ENCODE measurements at places on chromosomes 5 and 9.

DNA sequence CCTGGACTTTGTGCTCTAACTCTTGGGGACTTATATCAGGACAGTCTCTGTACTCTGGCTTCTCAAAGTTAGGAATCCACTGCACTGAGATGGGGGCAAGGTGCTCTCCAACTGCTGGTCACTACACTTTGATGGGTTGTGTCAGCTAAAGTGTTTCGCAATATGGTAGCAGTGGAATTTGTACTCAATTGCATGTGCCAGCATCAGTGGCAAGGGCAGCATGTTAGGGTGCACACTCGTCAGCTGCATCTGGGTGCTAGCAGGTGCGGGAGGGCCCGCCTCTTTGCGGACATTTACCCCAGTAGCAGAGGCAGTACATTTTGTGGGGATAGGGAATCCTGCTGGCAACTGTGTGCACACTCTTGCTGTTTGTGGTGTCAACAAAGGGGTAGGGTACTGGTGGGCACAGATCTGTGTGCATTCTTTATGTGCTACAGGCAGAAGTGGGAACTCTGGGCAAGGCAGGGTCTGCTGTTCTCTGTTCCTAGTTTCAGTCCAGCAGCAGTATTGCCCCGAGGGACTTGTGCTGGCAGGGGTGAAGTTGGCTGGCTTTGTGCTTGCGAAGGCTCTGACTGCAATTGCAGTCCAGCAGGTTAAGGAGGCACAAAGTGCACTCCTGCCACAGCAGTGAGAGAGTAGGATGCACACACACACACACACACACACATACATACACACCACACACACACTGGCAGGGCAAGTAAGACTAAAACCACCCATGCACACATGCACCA lies 924.8 kb upstream of the CDH9 start:
- DNase-seq = no peak

GRCh38 chr9:8571643-8572042 lies 772.1 kb upstream of the DMAC1 start:
- no peak for DNase-seq

GRCh38 chr5:133977161-133977787 lies 8.8 kb upstream of the C5orf15 start:
- no peak for DNase-seq

- DNase-seq = no peak
Measured at GRCh38 chr5:72228960-72229359, 91.1 kb downstream of the MRPS27 start.

DNA sequence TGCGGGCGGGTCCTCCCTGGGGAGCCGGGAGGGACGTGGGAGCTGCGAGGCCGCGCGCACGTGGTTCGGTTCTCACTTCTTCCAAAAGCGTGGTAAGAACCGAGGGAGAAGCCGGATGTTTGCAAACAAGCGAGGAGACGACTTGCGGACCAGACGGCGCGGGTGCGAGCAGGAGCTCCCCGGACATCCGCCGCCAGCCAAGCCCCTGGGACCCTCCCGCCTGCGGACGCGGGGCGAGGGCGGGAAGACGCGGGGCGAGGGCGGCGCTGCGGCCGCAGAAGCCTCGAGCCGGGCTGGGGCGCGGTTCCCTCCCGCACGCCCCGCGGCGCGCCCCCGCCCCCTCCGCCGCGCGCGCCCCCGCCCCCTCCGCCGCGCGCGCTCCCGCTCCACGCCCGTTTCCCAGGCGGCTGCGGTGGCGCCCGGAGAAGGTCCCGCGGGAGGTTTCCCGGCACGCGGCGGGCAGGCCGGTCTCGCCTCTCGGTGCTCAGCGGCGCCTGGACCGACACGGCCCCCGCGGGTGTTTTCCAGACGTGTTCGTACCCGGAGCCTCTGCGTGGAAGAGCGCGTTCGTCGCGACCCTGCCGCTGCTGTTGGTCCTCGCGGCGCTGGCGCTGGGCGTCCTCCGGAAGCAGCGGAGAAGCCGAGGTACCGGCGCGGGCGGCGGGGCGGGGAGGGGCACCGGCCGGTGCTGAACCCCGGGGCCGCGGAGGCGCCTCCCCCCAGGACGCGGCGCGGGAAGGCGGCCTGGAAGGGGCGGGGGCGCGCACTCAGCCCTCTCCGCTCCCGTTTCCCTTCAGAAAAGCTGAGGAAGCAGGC lies 12.8 kb downstream of the BTNL9 start:
- no peak for DNase-seq

DNA sequence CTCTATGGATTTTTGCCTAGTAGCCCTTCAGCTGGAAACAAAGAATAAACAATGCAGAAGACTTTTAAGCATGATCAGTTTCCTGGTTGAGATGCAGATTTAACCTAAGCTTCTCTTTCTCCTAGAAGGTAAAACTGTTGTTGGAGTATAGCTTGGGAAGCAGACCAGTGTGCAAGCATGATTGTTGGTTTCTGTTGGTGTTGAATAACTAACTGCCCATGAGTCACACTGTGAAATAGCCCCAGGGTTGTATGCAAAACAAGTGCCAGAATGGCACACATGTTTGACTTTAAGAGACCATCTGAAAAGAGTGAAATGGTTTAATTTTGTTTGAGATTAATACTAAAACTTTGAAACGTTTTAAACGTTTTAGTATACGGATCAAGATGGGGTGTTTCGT lies 227.1 kb downstream of the ARHGEF28 start:
- DNase-seq = peak; percentile 74

GRCh38 chr5:38463634-38464521 lies 92.6 kb downstream of the LIFR start:
- peak; percentile 67 for DNase-seq

DNA sequence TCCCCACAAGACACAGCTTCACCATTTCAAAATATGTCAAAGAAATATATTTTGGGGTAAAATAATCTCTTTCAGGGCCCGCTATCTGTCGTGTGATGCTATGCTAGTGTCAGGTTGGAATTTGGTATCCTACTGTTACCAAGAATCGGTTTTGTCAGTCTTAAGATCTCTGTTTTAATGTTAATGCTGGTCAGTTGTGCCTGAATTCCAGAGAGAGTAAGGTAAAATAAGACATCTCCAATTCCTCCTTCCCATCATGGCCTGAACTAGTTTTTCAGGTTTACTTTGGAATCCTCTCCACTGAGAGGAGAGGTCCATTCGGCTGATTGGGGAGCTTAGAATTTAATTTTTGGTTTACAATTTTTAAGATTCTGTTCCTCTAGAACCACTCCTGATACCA lies 10.4 kb upstream of the BTF3 start:
- no peak for DNase-seq

- no peak for DNase-seq
Measured at GRCh38 chr5:79002374-79002773, 17.3 kb upstream of the ARSB start.

DNA sequence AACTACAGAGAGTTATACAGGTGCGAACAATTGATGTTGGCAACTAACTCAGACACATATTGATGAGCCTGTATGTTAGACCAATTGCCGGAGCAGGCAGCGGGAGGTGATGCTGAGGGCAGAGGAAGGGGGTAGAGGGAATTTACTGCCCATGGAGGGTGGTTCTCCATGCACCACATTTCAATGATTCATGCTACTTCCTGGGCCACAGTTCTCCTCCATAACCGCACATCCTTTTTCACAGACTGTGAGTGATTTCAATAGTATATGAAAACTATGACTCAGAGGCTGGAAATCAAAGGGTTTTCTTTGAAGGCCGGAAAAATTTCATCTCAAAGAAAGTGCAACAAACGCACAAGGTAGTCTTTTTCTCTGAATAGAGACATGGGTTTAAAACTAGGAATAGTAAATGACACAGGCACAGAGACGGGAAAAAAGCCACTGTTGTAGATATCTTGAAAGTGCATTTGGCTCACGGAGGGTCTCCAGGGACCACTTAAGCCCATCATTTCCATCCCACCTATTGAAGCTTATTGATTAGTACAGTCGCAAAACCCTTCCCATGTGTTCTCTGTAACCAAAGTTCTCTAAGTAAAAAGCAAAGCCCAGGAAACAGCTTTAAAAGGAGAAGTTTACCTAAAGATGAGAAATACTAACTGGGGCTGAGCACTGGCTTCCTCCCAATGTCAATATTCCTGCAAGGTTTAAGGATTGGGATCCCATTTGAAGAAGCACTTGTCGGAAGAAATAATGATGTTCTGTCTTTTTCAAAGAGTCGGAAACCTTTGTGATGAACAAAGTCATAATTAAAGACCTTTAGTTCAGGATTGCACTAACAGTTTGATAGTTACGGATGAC lies 28.0 kb upstream of the ADAM19 start:
- peak; percentile 66 for DNase-seq

DNA sequence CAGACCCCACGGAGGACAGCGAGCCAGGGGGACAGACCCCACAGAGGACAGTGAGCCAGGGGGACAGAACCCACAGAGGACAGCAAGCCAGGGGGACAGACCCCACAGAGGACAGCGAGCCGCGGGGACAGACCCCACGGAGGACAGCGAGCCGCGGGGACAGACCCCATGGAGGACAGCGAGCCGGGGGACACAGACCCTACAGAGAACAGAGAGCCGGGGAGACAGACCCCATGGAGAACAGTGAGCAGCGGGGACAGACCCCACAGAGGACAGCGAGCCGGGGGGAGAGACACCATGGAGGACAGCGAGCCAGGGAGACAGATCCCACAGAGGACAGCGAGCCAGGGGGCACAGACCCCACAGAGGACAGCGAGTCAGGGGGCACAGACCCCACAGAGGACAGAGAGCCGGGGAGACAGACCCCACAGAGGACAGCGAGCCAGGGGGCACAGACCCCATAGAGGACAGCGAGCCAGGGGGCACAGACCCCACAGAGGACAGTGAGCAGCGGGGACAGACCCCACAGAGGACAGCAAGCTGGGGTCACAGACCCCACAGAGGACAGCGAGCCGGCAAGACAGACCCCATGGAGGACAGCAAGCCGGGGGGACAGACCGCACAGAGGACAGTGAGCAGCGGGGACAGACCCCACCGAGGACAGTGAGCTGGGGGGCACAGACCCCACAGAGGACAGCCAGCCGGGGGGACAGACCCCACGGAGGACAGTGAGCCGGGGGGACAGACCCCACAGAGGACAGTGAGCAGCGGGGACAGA lies 4.4 kb upstream of the ZDHHC11 start:
- DNase-seq = no peak

DNA sequence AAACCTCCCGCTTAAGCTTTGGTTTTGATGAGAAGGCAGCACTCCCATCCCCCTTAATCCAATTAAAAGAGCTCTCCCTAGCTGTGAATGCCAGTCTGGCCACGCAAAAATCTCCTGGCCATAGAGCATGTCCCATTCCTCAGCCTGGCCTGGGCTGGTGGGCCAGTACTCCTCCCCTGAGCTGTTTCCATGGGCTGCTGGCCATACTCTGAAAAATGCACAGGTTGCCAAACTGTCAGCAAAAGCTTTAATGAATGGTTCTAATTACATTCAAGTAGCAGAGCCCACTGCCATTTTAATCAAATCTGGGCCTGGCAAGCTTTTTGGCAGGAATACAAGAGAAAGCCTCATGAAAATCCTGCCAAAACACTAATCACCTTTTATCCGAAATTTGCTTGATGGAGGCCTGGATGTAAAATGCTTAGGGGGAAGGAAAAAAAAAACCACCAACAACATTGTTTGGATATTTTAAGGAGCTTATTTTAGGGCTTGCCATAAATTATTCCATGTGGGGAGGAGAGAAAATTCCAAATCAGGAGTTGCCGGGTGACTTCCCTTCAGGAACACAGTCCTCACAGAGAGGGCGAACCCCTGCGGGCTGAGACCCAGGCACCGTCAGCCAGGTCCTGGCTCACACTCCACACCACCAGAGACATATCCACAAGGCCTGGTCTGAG lies 243.3 kb downstream of the SEC61B start:
- DNase-seq = no peak

DNA sequence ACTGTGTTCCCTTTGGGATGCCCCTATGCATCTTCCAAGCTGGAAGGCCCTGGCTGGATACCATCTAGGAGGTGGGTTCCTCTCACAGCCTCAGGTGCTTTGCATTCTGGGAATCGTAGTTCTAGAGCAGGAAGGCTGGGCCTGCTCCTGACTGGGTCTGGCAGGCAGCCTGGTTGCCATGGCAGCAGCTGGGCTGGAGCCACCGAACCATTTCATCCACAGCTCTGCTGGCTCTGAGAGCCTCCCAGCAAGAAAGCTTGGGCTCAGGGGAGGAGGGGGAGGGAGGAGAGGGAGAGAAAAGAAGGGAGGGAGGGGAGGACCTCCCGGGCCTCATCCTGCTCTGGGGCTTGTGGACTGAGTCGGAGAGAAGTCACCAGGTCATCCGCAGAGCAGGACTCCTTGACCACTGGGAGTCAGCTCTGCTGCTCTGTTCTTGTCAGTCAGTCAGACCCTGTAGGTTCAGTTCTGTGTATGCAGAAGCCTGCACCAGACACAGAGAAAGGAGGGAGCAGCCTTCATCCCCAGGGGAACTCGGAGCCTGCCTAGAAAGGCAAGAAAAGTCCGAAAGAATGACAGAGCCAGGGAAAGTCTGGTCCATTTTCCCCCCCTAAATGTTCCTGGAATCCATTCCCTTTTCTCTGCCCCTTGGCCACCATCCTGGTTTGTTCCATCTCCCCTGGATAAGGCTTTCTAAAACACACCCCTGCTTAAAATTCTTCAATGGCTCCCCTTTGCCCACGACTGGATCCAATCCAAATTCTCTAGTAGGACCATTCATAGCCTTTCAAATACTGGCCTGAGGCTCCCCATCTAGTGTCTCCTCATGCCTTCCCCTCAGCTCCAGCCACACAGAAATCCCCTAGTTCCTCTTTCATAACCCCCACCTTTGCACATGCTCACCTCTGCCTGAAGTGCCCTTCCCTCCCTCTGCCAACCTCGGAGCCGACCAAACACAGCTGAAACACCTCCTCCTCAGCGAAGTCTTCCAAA lies 65.4 kb upstream of the ARAP3 start:
- no peak for DNase-seq

DNA sequence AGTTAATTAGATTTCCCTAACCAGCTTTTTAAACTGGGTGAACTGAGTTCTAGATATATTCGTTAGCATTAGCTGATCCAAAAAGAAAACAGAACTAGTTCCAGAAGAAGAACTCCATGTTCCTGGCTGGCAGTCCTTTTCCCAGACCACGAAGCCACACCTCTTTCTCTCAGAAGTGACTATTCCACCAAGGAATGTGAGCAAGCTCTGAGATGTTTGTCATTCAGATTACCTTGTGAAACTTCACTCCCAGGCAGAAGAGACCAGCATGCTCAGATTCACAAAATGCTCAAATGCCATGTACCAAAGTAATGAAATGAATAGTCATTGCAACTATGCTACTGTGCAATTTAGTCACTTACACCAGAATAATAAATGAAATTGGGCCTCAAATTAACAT lies 4.4 kb upstream of the SSBP2 start:
- peak; percentile 49 for DNase-seq
